ENCODE measurements at places on chromosomes 2 and 18.

DNA sequence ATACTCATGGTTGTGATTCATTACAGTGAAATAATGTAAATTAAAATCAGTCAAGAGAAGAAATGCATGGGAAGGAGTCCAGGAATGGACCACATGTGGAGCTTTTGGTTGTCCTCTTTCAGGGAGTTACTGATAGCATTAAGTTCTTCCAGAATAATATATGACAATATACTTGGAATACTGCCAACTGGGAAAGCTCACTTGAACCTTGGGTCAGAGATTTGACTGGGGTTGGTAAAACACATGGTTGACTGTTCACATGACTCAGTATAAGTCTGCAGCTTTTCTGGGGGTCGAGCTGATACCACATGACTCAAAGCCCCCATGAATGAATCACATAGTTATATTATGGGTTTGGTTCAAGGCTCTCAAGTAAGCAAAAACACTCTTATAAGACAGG is 1109.0 kb upstream of the CHAC2 start:
- no peak for DNase-seq

DNA sequence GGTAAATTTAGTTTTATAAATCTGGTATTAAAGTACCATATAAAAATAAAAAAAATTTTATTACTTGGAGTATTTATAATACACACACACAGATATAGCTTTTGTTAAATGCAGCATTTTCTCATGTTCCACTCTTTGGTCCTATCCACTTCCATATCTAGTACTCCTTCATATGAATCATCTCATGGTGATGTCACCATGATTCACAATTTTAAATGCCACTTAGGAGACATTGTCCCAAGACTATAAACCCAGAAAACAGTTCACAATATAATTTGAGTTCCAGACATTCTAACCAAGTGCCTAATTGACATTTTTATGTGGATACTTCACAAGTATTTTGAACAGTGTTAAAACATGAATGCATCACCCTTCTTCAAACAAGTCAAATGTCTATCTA is 1398.3 kb downstream of the DSC3 start:
- no peak for DNase-seq

GRCh38 chr2:31328026-31328425 is 86.5 kb downstream of the XDH start:
- DNase-seq, result no peak

- no peak for DNase-seq
These were observed 24.1 kb downstream of the EPB41L3 start for GRCh38 chr18:5519448-5520298.

- DNase-seq, result no peak
These were observed 95.3 kb downstream of the EVA1A start for GRCh38 chr2:75465317-75465984.

GRCh38 chr18:78770139-78770822 is 209.3 kb upstream of the SALL3 start:
- peak; percentile 68 for DNase-seq

DNA sequence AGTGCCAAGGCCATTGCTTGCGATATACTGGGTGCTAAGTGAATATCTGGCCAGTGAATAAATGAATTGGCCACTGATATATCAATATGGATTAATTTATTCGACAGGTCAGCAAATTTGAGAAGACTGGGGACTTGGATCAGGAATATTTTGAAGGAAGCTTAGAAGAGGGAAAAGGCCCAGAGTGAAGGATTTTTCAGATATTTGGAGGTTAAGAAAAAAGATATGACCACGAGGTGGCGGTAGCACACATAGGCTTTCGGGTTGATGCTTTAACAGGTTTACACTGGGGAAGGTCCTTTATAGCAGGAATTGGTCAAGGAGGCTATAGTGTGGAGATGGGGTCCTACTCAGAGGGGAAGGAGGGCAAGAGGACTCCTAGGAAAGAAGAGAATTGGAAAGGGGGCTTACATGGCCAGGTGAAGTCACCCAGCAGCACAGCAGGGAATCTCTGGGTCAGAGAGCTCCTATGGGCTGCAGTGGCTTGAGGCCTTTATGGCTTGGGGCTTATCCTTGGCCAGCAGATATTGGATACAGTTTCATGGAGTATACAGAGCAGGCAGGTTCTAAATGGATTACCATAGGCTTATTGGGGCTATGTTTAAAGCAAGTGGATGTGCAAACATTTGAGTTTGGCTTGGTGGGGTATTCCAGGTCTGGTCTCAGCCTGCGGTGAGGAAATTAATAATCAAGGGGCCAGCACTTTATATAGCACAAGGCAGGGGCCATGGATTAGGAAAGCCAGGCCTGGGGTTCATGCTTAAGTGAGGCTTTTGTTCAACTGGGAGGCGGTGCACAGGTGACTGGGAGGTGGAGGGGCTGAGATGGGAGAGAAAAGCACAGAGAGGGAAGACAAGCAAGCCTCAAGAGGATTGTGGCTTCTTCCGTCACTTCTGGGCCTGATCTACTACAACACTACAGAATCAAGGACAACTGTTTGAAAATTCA is 9.7 kb downstream of the IL1RN start:
- peak; percentile 43 for DNase-seq

DNA sequence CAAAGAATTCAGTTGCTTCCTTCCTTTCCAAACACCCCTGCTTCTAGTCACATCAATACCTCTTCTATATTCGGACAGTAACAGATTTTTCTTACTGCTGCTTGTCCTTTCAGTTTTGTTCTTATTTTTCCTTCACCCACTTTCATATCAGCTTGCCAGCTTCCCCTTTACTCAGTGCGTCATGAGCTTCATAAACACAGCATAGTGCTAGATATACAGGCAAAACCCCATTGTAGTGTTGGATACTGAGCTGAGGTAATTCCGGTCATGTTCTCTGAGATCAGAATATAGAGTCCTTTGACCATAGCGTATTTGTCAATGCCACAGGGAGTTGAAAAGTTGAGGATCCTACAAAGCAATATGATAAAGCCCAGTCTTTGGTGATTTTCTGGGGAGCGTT is 2.4 kb downstream of the FARP2 start:
- DNase-seq, result no peak

DNA sequence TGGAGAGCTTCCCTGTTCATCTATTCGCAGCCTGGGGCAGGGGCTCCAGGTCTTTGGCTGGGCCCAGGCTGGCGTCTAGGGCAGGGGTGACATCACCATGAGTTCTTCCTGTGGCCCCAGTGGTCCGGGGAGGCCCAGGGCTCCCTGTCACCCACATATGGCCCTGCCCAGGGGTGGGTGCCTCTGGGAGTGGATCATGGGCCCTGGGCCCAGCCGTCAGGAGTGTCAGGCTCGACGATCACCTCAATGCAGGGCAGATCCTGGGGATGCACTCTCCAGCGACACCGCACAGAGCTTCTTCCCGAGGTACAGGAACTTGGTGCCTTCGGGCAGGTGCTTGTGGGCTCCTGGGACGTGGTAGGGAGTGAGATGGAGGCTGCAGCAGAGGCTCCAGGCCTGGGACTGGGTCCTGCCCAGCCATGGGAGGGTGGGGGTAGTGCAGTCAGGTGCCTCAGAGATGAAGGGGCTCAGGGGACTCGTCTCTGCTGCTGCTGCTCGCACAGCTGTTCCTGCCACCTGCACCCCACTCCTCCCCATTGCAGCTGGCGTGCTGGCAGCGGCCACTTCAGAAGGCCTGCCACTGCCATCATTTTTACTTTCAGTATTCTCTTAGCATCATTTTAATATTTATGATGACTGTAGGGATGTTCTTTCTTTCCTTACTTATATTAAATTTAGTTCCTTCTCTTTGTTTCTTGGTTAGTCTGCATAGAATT is 196.0 kb upstream of the VRK2 start:
- DNase-seq, result no peak

DNA sequence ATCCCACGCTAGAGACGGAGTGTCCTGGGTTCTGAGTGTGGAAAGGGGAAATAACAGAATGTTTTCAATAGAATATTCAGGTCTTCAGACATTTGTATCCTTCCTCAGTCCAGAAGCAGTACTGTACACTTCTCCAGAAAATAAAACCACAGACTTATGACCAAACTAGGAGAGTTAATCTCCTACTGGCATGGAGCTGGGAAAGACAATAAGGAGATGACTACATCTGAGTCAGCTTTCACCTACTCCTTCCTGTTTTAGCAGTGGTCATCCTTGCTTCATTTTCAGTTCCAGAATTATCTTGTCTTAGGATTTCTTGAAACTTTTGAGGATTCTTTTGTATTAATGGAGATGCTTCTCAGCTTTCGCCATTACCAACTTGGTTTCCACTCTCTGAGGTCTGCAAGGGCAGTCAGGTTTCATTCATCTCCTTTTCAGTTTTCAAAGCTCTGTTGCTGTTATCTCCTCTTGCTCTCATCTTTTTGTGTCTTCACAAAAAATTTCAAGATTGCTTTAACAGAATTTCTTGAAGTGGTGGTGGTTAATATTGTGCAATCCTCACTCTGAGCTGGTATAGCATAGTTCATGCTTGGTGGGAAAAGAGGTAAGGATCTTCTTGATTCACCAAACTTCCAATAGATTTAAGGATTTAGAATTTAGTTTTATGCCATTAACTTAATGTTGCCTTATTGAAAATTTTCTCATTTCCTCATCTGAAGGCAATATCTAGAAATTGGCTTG is 23.7 kb upstream of the NR4A2 start:
- no peak for DNase-seq

- no peak for DNase-seq
These were observed 41.0 kb upstream of the GPR17 start for GRCh38 chr2:127604986-127605385.

- no peak for DNase-seq
These were observed 196.0 kb downstream of the LDLRAD4 start for GRCh38 chr18:13414521-13414920.

GRCh38 chr2:201194097-201194496 is 11.2 kb downstream of the CASP10 start:
- no peak for DNase-seq

DNA sequence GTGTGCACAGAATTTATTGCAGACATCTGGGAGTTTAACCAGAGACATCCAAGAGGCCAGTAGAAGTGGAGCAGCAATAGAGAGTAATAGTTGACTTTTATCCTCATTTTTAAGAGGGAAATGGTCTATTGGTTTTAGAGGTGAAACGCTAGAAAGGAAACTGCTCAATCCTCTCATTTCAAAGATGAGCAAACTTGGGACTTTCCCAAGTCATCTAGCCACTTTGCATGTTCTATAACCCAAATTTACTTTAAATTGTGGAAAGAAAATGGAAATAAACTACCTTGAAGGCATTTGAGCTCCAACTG is 601.7 kb downstream of the ARHGAP15 start:
- DNase-seq, result no peak

- no peak for DNase-seq
These were observed 143.4 kb downstream of the NCKAP5 start for GRCh38 chr2:133424876-133425275.

DNA sequence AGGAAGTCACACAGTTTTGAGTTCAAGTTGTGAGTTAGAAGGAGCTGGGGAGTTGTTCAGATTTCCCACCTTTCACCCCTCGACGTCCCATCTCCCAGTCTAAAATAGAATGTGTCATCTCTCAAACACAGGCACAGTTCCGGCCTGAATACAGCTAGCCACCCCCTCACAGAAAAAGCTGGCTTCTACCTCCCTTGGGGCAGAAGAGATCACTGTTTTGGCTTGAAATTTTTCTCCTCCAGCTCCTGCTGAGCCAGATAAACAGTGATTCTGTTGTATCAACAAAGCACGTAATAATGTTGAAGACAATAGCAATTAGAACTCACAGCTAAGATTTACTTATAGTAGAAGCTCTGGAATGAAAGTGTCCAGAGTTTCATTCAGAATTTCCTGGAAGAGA is 74.7 kb downstream of the KIAA2012 start:
- DNase-seq, result peak; percentile 67

DNA sequence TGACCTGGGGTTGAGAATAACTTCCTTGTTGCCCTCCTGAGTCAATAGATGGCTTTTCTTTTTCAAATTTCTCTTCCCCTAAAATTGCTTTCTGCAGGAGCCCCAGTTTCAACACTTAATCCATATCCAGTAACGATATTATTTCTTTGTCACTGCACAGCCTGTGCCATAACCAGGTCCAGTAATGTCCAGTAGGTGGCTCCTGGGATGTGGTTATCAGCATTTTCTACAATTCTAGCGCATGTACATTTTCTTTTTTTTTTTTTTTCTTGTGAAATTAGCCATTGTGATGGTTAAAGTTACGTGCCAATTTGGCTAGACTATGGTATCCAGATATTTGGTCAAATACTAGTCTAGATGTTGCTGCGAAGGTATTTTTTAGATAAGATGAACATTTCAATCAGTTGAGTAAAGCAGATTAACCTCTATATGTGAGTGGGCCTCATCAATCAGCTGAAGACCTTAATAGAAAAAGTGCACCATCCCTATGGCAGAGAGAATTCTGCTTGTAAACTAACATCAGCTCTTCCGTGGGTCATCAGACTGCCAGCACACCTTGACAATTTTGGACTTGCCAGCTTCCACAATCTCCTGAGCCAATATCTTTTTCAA is 72.9 kb upstream of the SCG2 start:
- DNase-seq, result no peak

DNA sequence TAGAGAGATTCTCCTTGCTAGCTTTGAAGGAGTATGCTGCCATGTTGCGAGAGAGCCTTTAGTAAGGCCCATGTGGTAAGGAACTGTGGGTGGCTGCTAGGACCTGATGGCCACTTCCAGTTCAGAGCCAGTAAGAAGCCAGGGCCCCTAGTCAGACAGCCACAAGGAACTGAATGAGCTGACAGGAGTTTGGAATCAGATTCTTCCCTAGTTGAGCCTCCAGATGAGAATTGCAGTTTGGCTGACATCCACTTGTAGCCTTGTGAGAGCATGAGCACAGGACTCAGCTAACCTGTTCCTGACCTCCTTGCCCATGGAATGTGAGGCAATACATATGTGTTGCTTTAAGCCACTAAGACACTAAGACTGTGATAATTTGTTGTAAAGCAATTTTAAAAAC is 1.2 kb upstream of the WDR7 start:
- no peak for DNase-seq

DNA sequence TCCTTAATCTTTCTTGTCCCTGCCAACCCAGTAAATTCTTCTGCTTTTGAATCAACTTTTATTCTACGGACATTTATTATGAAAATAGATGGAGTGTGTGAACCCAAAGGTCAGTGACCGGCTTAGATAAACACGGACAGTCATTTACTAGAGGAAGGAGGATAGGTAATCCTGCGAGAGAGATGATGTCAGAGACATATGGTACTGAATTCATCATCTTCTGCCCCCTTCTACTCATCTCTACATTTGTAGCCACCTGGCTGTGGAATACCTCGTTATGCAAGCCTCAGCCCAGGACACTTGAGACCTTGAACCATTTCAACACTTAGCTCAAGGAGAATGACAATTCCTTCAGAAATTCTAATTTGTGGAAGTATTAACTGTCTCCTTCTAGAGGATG is 443.6 kb downstream of the TDRD15 start:
- no peak for DNase-seq

GRCh38 chr2:212421556-212422334 is 116.9 kb downstream of the ERBB4 start:
- no peak for DNase-seq

- DNase-seq, result no peak
These were observed 36.8 kb upstream of the GPD2 start for GRCh38 chr2:156399224-156399949.

DNA sequence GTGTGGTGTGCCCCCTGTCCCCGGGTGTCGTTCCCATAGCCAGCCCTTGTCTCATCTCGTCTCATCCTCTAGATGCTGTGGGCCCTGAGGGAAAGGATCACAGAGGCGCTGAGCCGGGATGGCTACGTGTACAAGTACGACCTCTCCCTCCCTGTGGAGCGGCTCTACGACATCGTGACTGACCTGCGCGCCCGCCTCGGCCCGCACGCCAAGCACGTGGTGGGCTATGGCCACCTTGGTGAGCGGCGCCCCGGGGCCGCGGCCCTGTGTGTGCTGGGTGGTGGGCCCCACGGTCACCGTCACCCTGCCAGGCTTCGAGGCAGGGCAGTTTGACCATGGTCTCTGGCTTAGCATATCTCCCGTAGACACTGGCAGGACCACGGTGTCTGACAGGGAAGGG is 20.8 kb upstream of the GAL3ST2 start:
- no peak for DNase-seq

Data from ELF-1 (cell line).